DMS 273 treated with DMSO at 0.1 percent for 48 hours (cell line): ENCODE measurements at places on chromosomes 6 and 20.

- no peak for DNase-seq
Measured at GRCh38 chr6:151729829-151730495, 77.5 kb upstream of the ESR1 start.

GRCh38 chr6:92271091-92271490 lies 1148.3 kb downstream of the EPHA7 start:
- no peak for DNase-seq

GRCh38 chr6:20608356-20608755 lies 74.1 kb downstream of the CDKAL1 start:
- peak; percentile 94 for DNase-seq

GRCh38 chr20:58826271-58826670 lies 24.4 kb downstream of the GNAS-AS1 start:
- DNase-seq, result no peak

- no peak for DNase-seq
Measured at GRCh38 chr6:30816791-30817739, 67.3 kb upstream of the DDR1 start.

DNA sequence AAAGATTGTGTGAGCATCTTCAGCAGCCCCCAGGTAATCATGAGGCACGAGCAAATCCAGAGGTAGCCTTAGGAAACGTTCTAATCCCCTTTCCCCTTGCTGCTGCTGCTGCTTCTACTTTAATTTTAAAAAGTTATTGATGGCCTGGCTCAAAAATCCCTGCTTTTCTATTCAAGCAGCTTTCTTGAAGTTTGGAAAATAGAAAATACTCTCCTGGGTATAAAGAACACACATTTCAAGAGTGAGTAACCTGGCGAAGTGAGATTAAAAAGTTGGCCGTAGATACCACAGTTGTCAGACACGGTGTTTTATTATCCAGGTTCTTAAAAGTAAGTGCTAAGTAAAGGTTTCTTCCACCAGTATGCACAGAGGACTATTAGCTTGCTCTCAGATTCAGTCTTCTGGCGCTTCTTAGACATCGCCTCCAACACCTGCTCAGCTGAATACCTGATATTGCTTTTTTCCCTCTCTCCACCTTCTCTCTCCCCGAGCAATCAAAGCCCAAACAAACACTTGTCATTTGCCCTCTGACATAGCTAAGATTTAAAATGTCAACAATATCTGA lies 150.7 kb downstream of the EDN3 start:
- no peak for DNase-seq

DNA sequence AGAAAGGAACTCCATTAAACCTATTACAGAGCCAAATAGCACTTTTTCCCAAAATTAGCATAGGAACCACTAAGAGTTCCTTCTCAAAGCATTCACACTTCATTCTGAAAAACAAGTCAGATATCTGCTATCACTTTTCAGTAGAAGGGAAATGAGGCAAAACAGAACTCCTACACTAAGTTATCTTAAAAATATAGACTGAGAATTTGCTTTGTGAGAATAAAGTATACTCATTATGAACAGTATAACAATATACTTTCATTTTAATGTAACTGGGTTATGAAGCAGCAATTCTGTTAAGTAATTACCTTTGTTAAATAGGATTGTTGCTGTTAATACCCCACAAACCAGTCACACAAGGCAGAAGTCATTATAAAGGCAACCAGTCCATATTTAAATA lies 8.7 kb downstream of the MTRF1L start:
- DNase-seq, result no peak

DNA sequence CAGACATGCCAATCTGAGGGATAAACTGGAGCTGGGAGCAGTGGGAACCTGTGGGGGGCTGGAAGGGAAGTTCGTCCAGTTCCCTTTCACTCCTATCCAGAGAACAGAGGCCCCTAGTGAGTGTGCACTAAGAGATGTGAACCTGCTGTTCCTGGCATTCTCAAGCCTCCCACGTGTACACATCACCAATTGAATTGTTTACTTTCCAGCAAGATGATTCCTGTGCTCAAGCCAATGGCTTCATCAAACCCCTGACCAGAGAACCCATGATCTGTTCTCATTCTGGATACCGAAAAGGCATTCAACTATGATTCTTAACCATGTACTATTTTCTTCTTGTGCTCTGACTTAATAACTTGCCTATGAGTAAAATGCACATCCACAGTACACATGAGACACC lies 10.2 kb upstream of the SLC22A3 start:
- no peak for DNase-seq

DNA sequence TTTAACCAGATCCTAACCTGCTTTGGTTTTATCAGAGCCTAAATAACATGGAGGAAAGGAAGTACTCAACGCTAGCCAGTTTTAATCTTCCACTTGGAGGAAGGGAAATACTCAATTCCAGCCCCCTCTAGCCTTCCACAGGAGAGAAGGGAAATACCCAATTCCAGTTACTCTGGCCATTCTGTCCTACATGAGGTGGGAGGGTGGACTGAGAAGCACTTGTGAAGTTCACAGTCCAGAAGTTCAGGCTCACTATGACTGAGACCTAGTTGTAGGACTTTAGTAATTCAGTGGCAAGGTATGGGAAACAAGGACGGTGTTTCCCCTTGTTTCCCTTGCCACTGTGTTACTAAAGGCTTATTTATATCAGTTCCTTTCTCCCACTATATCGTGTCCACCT lies 672.0 kb downstream of the RFPL4B start:
- no peak for DNase-seq

GRCh38 chr20:56328861-56329260 lies 29.9 kb upstream of the FAM210B start:
- no peak for DNase-seq

DNA sequence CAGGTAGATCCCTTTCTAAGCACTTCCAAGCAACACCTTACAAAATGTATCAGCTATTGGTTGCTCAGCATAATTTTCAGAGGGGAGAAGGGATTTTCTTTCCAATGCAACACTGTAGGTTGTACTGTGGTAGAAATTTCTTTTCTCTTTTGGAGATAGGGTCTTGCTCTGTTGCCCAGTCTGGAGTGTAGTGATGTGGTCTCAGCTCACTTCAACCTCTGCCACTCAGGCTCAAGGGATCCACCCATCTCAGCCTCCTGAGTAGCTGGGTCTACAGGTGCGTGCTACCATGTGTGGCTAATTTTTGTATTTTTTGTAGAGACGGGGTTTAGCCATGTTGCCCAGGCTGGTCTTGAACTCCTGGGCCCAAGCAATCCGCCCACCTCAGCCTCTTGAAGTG lies 16.3 kb downstream of the RAD21L1 start:
- no peak for DNase-seq

DNA sequence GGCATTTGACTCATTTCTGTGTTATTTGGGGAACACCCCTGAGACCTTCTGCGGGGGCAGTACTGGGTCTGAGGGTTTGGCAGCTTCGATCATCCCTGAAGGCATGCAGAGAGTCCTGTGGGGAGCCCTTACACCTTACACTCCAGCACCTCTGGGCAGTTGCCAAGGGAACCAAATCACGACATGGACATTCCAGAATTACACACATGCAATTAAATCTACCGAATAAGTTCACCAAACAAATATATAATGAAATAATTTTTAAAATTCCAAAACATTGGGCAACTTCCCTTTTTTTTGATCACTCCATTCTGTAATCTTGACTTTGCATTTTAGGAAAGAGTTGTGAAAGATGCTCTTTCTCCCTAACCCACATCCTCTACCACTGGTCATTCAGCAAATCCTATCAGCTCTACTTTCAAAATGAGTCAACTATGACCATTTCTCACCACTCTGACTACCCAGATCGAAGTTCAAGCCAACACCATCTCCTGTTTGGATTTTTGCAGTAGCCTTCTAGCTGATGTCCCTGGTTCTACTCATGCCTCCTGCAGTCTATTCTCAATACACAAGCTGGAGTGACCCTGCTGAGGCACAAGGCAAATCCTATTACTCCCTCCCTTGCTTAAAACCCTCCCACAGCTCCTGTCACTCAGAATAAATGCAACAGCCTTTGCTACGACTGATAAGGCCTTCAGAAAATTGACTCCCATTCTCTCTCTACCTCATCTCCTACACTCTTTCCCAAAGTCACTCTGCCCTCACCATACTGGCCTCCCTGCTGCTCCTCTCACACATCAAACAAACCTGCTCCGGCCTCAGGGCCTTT lies 533.3 kb downstream of the HACE1 start:
- no peak for DNase-seq

DNA sequence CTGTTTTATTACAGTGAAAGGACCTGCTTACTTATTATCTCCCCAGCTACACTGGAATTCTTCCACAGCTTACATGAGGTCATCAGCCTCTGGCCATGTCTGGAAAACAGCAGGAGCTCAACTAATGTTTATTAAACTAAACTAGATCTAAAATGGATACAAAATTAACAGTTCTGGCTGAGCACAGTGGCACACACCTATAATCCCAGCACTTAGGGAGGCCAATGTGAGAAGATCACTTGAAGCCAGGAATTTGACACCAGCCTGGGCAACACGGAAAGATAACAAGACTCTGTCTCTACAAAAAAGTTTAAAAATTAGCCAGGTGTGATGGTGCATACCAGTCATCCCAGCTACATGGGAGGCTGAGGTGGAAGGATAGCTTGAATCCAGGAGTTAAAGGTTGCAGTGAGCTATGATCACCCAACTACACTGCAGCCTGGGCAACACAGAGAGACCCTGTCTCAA lies 220.8 kb upstream of the MARCKS start:
- no peak for DNase-seq

GRCh38 chr20:15379681-15380296 lies 1042.4 kb upstream of the FLRT3 start:
- peak; percentile 35 for DNase-seq

GRCh38 chr20:24842918-24843715 lies 106.0 kb upstream of the CST7 start:
- DNase-seq, result no peak

GRCh38 chr6:13165502-13166172 lies 162.7 kb downstream of the TBC1D7 start:
- no peak for DNase-seq
